ENCODE measurements at places on chromosomes 12 and 14. TPM values are rescaled to one million over a fixed set of nuclear protein-coding genes. Genes with fewer than 3 reads are reported as not detected.

Gene CYP27B1
- 1.2 TPM for total RNA-seq

Gene MYF6
- total RNA-seq: not detected

Gene PZP
- not detected for total RNA-seq

Gene MMP17
- total RNA-seq: 1.4 TPM

Gene TNS2
- total RNA-seq: 119 TPM
